ENCODE measurements at places on chromosomes 13 and 19. TPM values are rescaled to one million over a fixed set of nuclear protein-coding genes. Genes with fewer than 3 reads are reported as not detected.
A peak's percentile ranks its signal among the peaks of the same experiment; 100 is the strongest.

Gene EID2B
- 4.8 TPM for total RNA-seq

DNA sequence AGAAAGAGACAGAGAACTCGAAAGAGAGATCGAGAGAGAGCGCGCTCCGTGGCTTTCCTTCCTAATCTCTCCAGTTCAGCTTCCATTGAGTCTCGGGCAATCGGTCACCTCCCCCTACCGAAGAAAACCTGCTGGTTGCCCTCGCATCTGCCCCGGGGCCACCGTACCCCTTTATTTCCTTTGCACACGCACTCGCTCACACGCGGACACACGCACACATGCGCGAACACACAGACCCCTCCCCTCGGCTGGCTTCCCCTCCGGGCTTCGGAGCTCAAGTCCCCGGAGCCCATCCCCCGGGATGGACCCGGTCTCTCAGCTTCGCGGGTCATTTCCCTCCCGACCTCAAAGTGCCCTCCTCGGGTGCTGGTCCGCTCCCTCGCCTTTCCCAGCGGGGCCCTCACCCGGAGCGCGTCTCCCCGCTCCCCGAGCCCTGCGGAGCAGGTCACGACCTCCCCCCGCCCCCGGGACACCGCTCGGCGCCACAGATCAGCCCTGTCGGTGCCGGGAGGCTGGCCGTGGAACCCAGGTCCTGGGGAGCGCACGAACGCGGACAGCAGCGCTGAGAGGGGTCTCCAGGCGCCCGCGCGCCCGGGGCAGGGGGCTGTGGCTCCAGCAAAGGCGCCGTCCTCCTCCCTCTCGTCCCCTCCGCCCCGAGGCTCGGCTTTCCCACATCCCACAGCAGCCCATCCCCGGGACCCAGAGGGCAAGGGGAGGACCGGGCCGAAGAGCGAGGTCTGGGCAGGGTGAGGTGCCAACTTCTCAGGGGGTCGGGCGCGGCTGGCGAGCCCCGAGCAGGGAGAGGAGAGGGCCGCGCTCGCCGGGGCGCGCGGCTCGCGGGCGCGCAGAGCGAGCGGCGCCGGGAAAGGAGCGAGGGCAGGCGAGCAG, 1.8 kb downstream of the DACH1 start:
- peak; percentile 72 for DNase-seq

GRCh38 chr19:55032170-55032800, 5.8 kb downstream of the GP6 start:
- no peak for DNase-seq

Gene NCAN
- 0.80 TPM for total RNA-seq

- no peak for DNase-seq
Observed at GRCh38 chr19:33798681-33799111, 2.0 kb downstream of the KCTD15 start.

DNA sequence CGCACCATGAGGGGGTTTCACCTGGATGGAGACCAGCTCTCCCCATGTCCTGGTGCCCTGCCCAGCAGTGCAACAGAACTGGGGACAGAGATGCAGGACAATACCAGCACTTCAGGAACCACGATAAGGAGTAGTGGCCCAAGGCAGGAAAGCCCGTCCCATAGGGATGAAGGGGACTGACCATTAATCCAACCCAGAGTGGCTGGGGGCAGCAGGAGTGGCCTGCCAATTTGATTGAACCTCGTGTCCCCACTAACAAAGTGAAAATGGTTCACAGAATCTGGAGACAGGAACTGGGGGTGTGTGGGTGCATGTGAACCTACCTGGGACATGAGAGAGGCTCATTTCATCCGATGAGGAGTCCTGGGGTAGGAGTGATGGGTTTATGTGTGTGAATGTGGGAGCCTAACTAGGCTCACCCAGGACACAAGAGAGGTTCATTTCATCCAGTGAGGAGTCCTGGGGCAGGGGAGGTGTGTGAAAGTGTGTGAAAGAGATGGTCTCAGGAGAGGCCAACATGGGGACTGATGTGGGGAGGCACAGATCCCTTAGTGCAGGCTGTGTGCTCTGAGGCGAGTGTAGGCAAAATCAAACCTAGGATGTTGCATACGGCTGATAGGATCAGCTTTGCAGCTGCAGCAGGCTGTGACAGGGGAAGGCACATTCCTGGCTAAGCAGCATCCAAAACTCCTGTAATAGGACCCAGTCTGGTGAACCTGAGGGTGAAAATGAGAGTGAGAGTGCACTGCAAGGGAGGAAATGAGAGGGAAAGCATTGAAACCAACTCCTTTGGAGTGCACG, 98.2 kb downstream of the ZNF429 start:
- DNase-seq: no peak

GRCh38 chr19:47417746-47418691, 1.3 kb downstream of the MEIS3 start:
- no peak for DNase-seq

- no peak for DNase-seq
Observed at GRCh38 chr13:102903659-102904407, 58.0 kb downstream of the ERCC5 start.

GRCh38 chr19:10214784-10215183, 16.3 kb downstream of the S1PR2 start:
- DNase-seq: no peak

Gene ZNF534
- total RNA-seq: not detected

Gene SIGLECL1
- total RNA-seq: not detected

DNA sequence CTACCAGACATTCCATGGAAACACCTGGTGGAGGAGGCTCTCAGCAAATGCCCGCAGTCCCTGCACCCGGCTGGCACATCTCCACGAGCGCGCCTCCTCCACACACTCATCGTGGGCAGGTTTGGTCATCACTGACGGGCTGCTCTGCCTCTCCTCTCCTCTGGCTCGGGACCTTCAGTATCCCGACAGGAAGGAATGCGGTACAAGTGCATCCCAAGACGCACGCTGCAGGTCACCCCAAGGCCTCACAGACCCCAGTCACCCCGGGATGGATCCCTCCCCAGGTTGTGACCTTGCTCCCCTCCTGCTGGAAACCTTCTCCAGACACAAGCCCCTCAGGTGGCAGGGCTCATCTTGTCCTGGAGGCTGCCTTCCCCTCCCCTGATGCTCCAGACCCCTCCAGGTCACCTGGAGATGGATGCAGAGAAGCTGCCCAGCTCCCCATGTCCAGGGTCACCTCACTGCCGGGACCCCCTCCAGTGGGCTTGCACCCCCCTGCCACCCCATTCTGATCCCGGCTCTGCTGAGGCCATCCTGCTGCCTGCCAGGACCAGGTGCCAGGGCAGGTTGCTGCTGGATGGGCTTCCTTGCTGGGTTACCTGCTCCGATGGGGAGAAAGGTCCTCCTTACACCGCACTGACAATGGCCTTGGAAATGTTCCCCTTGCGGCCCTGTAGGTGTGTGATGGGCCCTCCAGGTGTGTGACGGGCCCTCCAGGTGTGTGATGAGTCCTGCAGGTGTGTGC, 29.9 kb downstream of the C13orf46 start:
- no peak for DNase-seq

Gene NALCN
- total RNA-seq: 0.70 TPM

GRCh38 chr19:32174386-32175113, 170.9 kb upstream of the ZNF507 start:
- DNase-seq: peak; percentile 49

- DNase-seq: no peak
Observed at GRCh38 chr13:39410096-39410901, 192.7 kb downstream of the LHFPL6 start.

DNA sequence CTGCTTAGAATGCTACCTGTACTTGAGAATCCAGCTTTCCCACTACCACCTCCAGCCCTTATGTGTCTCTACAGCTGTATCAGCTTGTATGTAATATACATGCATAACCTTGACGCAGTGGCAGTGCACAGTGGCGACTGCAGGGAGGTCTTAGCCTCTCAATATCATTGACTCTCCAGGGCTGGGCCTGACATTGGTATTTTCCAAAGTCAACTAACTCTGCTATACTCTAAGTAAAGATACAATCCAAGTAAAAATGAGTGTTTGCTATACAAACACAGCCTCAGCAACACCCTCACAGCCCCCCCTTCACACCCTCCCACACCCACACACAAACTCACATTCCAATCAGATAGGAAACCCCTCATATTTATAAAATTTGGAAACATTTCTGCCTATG, 6.7 kb upstream of the UBL3 start:
- no peak for DNase-seq

Gene HNRNPA1L2
- 11.6 TPM for total RNA-seq

Gene KIR3DL2
- not detected for total RNA-seq

DNA sequence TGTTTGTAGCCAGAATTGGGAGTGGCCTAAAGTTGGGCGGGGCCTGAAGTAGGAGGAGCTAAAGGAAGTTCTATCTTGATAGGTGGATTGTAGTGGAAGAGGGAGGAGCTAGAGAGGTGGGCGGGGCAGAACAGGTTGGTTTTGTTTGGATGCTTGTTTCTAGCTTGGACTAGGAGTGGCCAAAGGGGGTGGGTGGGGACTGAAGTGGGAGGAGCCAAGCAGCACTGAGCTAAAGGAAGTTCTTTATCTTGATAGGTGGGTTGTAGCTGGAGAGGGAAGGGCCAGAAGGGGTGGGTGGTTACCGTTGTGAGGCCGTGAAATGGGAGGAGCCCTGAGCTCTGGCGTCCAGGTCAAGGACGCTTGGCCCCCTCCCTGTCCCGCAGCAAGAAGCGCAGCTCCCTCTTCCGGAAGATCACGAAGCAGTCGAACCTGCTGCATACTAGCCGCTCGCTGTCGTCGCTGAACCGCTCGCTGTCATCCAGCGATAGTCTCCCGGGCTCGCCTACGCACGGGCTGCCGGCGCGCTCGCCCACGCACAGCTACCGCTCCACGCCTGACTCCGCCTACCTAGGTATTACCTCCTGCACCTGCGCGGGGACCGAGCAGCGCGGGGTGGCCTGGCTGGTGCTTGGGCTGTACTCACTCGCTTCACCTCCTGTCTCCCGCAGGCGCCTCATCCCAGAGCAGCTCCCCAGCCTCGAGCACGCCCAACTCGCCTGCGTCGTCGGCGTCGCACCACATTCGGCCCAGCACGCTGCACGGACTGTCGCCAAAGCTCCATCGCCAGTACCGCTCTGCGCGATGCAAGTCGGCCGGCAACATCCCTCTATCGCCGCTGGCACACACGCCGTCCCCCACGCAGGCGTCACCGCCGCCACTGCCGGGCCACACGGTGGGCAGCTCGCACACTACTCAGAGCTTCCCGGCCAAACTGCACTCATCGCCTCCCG, 8.0 kb downstream of the DNASE2 start:
- no peak for DNase-seq

- no peak for DNase-seq
Observed at GRCh38 chr19:41372501-41372900, 3.8 kb upstream of the TMEM91 start.

DNA sequence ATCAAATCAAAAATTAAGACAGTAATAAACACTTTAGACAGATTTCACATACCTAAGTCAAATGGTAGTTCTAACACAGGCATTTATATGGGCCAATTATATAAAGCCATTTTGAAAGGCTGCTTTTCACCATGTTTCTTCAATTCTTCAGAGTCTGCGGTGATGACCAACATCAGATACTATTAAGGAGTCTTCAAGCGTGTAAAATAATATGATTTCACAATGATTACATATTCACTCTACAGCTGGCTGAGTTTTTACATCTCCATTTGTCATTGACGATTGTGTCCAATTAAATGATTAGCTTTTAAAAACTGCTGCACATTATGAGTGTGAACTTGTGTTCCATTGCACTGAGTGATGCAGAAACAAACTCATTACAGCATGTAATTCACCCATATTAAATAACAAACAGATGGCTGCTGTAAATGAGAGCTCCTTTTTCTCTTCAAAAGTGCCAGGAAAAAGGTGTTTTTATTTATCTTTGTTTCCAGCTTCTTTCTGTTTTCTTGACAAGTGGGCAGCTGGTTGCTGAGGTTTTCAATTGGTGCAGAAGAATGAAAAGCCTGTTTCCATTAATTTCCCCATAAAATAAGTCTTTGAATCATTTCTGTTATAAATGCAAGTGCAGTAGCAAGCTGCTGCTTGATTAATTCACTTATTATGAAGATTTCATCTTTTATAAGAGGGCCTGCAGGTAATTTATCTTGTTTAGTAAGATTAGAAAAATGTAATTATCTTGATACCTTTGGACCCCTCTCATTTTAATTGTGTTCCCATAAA, 676.1 kb upstream of the KLHL1 start:
- DNase-seq: no peak

- no peak for DNase-seq
Observed at GRCh38 chr13:20672772-20673171, 30.7 kb upstream of the IL17D start.

DNA sequence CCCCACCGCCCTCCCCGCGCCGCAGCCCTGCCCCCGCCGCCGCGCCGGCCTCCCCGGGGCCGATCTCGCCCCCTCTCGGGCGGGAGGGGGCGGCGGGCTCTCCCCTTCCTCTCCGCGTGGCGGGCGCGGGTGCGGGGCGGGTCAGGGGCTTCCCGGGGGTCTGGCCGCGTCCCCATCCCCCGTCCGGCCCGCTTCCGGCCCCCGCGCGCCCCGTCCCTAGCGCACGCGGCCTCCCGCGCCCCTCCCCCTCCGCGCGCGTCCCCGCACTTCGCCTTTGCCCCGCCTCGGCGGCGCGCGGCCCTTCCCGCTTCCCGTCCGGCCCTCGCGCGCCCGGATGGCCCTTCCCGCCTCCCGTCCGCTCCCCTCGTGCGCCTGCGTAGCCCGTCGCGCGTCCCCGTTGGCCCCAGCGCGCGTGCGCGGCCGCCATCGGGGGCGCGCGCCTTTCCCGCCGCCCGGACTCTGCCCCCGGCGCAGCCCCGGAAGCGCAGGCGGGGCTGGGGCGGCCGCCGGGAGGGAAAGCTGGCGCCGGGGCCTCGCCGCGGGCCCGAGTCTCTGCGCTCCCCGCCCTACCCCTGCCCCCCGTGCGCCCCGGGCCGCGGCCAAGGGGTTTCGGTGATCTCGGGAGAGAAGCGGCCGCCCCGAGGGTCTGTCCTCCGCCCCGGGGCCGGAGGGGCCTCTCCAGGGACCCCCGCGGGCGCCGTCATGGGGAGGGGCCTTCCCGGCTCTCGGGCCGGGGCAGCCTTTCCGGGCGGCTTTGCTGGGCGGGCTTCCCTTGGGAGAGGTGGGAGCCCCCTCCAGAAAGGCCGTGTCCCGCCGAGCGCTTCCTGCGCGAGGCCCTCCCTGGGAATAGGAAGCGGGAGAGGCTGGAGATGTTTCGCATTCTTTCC, 519 bp downstream of the PTBP1 start:
- DNase-seq: peak; percentile 95

- DNase-seq: no peak
Observed at GRCh38 chr13:41029629-41030028, 10.5 kb upstream of the ELF1 start.

DNA sequence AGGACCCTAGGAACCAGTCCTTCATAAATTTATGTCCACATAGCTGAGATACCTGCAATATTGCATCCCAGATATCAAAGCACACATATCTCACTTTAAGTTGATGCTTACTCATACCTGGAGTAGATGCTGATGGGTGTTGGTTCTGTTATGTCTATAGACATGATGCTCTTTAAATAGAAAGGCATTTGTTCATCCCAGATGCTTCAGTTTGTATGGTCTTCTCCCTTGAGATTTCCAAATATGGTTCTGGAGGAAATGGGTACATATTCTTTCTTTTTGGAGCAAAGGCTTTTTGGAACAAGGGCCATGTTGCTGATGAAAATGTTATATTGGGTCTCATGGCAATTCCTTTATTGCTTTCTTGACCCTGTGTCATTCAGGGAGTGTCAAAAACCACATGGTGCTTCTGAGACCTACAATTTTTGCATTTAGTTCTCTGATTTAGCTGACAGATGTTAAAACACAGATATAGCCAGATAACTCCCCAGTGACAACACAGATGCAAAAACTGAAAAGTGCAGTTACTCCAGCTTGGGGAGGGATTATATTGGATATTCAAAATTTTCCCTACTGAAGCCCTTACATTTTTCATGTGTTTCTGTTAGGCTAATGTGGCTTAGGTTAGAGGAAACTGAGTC, 211.4 kb downstream of the KCNRG start:
- DNase-seq: no peak
